Fibroblast of villous mesenchyme (primary cell): ENCODE measurements at places on chromosomes 4 and X. TPM values are rescaled to one million over a fixed set of nuclear protein-coding genes. Genes with fewer than 3 reads are reported as not detected.

Gene PSAPL1
- not detected in 2 replicates for total RNA-seq

Gene CENPVL2
- not detected in 2 replicates for total RNA-seq

Gene SPP1
- 3.9 and 11.3 TPM in 2 replicates for total RNA-seq

Gene TKTL2
- under 0.01 TPM in 1 of 2 replicates, not detected in the other for total RNA-seq

Gene MAGEA11
- total RNA-seq, result not detected in 2 replicates

Gene GCNA
- total RNA-seq, result 1.6 and 2.6 TPM in 2 replicates

Gene RNF212
- total RNA-seq, result 2.9 and 3.0 TPM in 2 replicates

Gene TMPRSS11A
- total RNA-seq, result not detected in 2 replicates

Gene PDS5A
- total RNA-seq, result 60.9 and 85.1 TPM in 2 replicates
